ENCODE measurements at places on chromosomes 5 and 9. TPM values are rescaled to one million over a fixed set of nuclear protein-coding genes. Genes with fewer than 3 reads are reported as not detected.

Gene ATP6V1G1
- total RNA-seq, result 131 TPM

Gene CCNI2
- not detected for total RNA-seq

Gene SCGB3A2
- total RNA-seq, result not detected

Gene DAPK1
- 1.9 TPM for total RNA-seq

Gene TUSC1
- total RNA-seq, result 13.9 TPM

Gene NAIF1
- total RNA-seq, result 9.5 TPM

Gene SELENOP
- total RNA-seq, result 1.5 TPM

DNA sequence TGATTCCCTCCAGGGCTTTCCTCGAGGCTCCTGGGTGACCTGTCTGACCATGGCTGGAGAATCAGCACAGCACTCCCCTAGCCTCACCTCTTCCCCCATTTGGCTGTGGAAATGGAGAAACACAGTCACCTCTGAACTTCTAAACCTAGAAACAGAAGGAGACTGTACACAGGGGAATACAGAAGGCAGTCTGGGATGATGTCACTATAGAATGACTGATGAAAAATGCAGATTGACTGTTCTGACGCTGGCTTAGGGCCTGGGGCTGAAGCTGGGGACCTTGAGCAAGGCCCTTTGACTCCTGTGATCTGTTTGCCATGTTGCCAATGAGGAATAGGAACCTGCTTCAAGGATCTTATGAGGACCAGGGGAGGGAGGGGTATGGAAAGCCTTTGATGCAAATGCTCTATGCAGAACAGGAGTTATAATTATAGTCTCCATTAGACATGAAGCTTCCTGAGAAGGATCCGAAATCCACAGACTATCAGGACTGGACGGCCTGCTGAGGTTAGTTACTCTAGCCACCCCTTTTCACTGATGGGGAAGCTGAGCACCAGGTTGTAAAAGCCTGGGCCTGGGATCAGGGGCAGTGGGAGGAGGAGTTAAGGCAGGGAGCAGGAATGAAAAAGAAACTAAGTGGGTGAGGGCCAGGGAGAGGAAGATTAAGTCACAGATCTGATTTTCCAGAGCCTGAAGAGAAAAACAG lies 24.4 kb upstream of the ANXA6 start:
- DNase-seq, result peak; percentile 4

- DNase-seq, result no peak
Observed at GRCh38 chr5:151005187-151005949, 15.0 kb upstream of the GPX3 start.

DNA sequence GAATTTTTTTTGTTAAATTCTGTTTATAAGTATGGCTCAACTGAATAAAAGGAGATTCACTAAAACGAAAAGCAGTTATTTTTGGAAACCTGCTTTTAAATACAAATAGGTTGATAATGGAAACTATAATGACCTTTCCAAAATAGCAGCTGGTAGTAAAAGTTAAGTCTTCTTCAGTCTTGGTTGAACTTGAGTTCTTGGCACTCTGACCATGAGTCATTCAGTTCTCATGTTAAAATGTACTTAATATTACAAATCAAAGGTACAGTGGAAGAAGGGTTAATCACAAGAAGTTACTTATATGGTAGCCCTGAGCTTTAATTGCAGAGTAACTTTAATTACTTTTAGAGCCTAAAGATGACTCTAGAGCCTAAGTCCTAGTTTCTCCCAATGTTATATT lies 62.1 kb downstream of the KLF9 start:
- peak; percentile 64 for DNase-seq

DNA sequence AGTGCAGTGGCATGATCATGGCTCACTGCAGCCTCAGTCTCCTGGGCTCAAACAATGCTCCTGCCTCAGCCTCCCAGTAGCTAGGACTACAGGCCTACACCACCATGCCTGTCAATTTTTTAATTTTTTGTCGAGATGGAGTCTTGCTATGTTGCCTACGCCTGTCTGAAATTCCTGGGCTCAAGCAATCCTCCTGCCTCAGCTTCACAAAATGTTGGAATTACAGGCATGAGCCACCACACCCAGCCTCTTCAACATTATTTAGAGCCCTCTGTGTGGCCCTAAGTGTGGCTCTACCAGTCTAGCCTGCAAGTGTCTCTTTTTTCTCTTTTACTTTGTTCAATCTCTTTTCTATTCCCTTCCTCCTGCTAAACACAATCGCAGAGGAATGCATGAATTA lies 154.4 kb upstream of the EPB41L4A start:
- DNase-seq, result no peak

DNA sequence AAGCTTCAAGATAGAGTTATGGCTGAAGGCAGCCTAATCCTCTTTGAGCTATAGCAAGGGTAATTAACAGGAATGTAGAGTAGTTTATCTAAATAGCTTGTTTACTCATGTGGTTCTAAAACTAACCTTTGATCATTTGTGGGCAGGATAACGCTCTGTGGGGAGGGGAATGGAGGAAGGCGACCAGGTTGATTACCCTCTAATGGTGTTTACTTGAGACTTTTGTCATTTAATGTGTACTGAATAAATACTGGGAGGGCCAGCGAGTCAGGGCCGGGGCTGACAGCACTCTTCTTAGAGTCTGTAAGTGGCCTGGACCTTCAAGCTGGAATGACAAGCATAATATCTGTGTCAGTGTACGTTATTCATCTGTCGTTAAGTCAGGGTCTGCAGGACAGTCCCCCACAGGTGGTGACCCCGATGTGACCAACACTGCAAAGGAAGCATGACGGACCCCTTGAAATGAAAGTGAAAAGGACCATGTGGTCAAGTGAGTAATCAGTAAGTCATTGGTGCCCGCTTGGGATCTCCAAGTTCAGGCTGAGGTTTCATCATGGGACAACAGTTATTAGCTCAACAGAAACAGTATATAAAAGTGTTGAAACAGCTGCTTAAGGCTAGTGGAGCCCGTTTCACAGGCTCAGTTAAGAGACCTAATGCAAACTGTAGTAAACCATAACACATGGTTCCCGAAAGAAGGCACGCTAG lies 162.6 kb downstream of the CPLANE1 start:
- DNase-seq, result peak; percentile 42

GRCh38 chr9:26723486-26723885 lies 169.1 kb downstream of the CAAP1 start:
- peak; percentile 44 for DNase-seq

DNA sequence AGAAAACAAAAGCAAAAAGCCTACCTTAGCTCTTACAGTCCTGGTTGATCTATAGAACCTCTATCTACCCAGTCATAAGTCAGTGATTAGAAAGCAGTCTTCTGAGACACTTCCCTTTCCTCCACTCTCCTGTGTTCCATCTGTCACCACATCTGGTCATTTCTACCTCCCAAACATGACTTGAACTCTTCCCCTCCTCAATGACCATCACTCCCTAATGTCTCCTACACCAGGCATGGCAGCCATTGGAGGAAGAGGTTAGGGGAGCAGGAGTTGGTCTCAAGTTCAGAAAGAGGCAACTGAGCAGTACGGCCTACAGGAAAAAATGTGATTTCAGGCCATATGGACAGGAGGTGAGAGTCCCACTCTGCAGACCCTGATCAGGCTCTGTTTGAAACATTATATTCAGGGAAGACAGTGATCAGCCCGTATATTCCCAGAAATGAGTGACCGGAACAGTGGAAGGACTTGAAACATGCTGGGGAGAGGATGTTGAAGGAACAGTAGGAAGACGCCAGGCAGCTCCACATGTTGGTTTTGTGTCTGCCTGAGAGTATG lies 12.0 kb downstream of the ABLIM3 start:
- DNase-seq, result no peak

GRCh38 chr5:114153392-114153791 lies 208.5 kb upstream of the KCNN2 start:
- DNase-seq, result no peak

Measured in GM23248 (cell line).